Lung (tissue), 17 donors: ENCODE measurements at places on chromosomes 13 and 19. TPM values are rescaled to one million over a fixed set of nuclear protein-coding genes. Genes with fewer than 3 reads are reported as not detected.

NXNL1 gene
- total RNA-seq = not detected

ZNF560 gene
- not detected for total RNA-seq

DNA sequence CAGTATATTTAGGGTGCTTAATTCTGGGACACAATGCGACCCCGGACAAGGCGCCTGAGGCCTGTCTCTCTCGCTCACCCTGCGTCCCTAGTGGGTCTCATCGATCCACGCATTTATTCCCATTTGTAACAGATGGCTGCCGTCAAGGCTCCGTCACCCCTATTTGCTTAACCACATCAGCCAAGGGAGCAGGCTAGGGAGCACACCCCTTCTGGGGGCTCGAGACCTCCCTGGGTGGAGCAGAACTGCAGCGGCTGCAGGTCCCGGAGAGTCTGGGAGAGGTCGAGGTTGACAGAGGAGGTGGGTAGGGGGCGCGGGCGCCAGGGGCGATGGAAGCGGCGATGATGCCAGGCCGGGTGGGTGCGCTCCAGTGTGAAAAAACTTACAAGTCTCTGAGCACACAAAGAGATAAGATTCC is 507 bp downstream of the ALG5 start:
- H3K27me3 ChIP-seq = no peaks in the 10 kb centered on the region
- peak; percentile 40 for DNase-seq
- H3K27ac ChIP-seq = peak overlapping the region; percentile 91
- peaks cover 20% of the 10 kb centered on the region for H3K36me3 ChIP-seq
- peak overlapping the region; percentile 75 for H3K4me3 ChIP-seq
- H3K4me1 ChIP-seq = peaks cover 16% of the 10 kb centered on the region

GRCh38 chr19:338421-338820 is 6.2 kb downstream of the MIER2 start:
- no peak overlapping the region for H3K4me3 ChIP-seq
- no peak for DNase-seq
- no peaks in the 10 kb centered on the region for H3K27me3 ChIP-seq
- peaks cover 6% of the 10 kb centered on the region for H3K36me3 ChIP-seq
- H3K4me1 ChIP-seq = peaks cover 6% of the 10 kb centered on the region

DNA sequence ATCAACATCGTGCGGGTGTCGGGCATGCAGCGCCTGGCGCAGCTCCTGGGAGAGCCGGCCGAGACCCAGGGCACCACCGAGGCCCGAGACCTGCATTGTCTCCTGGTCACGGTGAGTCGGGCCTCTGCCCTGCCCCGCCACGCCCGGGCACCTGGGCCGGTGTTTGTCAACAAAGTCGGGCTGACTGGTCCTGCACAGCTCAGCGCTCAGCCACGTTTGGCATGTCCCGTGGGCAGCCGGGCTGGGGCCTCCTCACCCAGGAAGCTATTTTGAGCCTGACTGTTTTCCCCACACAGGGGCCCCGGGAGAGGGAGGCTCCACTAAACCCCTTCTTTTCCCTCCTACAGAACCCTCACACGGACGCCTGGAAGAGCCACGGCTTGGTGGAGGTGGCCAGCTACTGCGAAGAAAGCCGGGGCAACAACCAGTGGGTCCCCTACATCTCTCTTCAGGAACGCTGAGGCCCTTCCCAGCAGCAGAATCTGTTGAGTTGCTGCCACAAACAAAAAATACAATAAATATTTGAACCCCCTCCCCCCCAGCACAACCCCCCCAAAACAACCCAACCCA is 1.3 kb downstream of the GADD45B start:
- peaks cover 14% of the 10 kb centered on the region for H3K4me1 ChIP-seq
- H3K4me3 ChIP-seq = peak overlapping the region; percentile 84
- no peaks in the 10 kb centered on the region for H3K36me3 ChIP-seq
- peak overlapping the region; percentile 85 for H3K27ac ChIP-seq
- H3K27me3 ChIP-seq = no peaks in the 10 kb centered on the region

GRCh38 chr13:80562433-80563156 is 221.7 kb upstream of the SPRY2 start:
- H3K27ac ChIP-seq = no peak overlapping the region
- no peaks in the 10 kb centered on the region for H3K36me3 ChIP-seq
- no peak overlapping the region for H3K4me3 ChIP-seq

DNA sequence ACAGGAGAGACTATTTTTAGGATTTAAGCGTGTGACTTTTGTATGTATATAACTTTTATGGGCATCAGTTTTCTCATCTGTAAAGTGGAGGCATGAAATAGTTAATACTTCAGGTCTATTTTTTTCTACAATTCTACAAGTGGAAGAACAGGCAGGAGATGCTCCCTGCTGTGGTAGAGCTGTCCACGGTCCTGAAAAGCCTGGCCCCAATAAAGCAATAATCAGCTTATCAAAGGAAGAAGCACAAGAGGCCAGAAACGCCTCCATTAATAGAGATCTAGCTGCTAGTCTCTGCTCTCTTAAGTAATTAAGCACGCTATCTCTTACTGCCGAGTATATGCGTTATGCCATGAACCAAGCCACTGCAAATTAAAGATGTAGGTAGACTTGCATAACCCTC is 28.0 kb upstream of the WASF3 start:
- H3K4me1 ChIP-seq = no peaks in the 10 kb centered on the region
- no peak overlapping the region for H3K27ac ChIP-seq
- H3K4me3 ChIP-seq = no peak overlapping the region
- H3K36me3 ChIP-seq = no peaks in the 10 kb centered on the region
- peak; percentile 82 for DNase-seq

- no peak overlapping the region for H3K4me3 ChIP-seq
- H3K36me3 ChIP-seq = no peaks in the 10 kb centered on the region
- no peak overlapping the region for H3K27ac ChIP-seq
- no peak for DNase-seq
- no peaks in the 10 kb centered on the region for H3K27me3 ChIP-seq
These were observed 177.3 kb upstream of the SERP2 start for GRCh38 chr13:44196196-44196751.
